ENCODE measurements at places on chromosomes 2 and 18.

- no peak for DNase-seq
Observed at GRCh38 chr2:230899287-230899686, 25.8 kb downstream of the GPR55 start.

GRCh38 chr2:181176540-181176939, 196.1 kb downstream of the UBE2E3 start:
- DNase-seq = no peak

DNA sequence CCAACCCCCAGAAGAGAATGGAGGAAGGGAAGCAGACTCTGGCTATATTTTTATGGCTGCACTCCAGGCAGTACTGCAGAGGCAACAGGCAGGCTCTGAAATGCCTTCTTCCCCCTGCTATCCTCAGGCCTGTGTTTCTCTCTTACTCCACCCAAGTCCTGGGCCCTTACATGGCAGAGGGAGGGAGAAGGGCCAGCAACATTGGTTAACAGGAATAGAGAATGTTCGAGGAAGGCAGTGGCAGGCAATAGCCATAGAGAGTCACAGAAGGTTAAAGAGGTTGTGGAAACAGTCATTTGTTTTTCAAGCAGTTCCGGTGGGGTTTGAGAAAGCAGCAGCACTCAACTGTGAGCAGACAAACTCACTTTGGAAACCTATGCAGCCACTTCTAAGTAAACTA, 15.1 kb upstream of the DARS1 start:
- DNase-seq = no peak

- DNase-seq = no peak
Observed at GRCh38 chr2:160993654-160994061, 166.6 kb upstream of the TANK start.

DNA sequence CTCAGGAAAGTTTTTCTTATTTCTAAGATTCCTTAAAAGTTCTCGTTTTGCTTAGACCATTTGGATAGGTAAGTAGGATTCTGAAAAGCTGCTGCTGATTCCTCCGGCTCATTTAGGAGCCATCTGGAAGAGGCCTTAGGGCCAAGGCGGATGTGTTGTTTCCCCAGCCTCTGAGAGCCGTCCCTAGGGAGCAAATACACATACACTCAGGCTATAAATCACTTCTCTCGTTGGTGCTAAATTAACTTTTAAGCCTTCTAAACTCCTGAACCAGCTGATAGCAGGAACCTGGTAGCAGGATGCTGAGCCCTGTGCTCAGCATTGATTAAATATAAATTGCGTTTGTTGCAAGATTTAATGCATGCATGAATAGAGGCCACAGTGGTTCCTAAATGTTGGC, 109.8 kb downstream of the ADCYAP1 start:
- DNase-seq = no peak

DNA sequence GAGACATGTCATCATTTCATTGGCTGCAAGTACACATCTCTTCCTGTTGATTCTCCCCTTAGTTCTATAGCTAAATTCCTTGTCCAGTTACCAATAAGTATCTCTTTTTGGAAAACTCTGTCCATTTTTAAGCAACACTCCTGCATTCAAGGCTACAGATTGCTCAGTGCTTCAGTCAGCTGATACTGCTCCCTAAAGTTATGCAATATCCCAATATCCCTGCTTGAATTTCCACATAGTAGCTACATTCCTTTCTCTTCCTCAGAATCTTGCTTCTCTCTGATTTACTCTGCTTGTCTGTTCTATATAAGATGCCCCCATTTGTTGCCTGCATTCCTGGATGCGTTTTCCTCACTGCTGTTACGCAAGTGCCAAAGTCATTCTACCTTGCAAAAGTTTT, 109.8 kb downstream of the PARD3B start:
- DNase-seq = no peak

GRCh38 chr2:208565690-208566416, 159.3 kb downstream of the PTH2R start:
- DNase-seq = no peak

- DNase-seq = peak; percentile 83
Observed at GRCh38 chr2:226478109-226478809, 321.4 kb downstream of the IRS1 start.

GRCh38 chr18:72261590-72261989, 282.6 kb downstream of the CBLN2 start:
- no peak for DNase-seq

DNA sequence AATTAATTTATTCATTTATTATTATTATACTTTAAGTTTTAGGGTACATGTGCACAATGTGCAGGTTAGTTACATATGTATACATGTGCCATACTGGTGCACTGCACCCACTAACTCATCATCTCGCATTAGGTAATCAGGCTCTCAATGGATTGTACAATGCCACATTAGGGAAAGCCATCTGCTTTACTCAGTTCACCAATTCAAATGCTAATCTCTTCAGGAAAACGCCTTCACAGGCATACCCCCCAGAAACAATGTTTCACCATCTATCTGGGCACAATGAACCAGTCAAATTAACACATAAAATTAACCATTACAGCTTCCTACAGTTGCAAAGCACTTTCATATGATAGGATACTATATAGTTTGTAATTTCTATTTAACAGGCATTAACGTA, 84.8 kb upstream of the DNAJC10 start:
- DNase-seq = no peak

DNA sequence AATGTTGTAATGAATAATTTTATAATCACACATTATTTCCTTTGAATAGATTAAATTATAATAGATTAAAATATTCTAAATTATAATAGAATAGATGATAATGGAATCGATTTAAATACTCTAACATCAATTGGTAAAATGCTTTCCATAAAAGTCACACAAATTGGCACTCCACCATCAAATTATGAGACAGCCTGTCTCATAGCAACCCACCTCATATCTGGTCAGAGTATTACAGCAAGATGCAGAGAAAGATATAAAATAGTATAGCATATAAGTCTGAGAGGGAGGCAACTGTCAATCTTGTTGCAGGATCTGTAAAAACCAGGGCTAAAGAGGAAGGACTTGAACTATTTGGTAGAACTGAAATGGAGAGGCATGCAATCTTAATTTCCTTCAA, 98.4 kb upstream of the NCKAP5 start:
- no peak for DNase-seq

DNA sequence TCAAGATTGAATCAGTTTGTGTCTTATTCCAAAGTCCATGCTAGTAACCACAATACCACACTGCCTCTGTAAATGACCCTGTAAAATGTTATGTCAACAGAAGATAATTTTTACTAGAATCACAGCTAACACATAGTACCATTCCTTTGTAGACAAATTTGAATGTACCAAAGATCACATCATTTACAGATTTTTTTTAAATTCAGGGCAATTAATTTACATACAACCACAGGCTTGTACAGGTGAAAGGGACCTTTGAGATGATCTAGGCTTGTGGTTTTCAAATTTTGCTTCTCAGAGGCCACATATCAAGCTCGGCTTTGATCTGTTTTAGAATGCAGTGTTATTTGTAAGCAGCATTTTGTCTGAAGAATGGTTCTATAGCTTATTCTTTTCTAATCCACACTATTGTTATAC, 63.8 kb upstream of the PPM1B start:
- no peak for DNase-seq

- no peak for DNase-seq
Observed at GRCh38 chr2:10446631-10447030, 1.5 kb downstream of the ODC1 start.

- no peak for DNase-seq
Observed at GRCh38 chr2:14433946-14434495, 198.5 kb upstream of the LRATD1 start.

DNA sequence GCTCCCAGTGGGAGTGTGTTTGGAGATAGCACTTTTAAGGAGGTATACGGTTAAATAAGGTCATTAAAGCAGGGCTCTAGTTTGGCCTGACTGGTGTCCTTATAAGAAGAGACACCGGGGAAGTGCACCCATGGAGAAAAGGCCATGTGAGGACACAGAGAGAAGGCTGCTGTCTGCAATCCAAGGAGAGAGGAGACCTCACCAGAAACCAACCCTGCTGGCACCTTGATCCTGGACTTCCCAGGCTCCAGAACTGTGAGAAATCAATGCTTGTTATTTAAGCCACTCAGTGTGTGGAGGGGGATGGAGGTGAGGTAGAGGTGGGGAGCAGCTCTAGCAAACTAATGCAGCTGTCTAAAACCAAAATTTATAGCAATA, 62.0 kb downstream of the RPL31 start:
- DNase-seq = no peak

GRCh38 chr18:51390702-51391101, 193.2 kb upstream of the MEX3C start:
- no peak for DNase-seq

DNA sequence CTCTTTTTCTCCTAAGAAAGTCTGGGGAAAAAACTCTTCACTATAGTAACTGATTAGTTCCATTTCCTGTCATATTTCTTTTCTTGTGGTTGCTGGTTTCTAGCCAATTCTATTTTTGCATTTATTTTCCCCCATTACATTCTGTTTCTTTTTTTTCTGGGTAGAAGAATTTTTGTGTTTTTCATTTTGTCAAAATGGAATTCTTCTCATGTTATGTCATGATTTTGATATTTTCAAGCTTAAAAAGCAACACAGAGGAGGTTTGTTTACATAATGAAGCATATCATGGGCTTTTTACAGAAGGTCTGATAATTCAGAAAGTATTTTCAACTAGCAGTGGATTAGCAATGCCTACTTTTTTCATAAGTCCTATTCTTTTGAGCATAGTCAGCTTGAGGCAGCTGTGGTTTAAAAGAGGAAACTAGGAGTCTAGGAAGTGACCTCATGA, 102.0 kb downstream of the MAP2 start:
- DNase-seq = peak; percentile 90

DNA sequence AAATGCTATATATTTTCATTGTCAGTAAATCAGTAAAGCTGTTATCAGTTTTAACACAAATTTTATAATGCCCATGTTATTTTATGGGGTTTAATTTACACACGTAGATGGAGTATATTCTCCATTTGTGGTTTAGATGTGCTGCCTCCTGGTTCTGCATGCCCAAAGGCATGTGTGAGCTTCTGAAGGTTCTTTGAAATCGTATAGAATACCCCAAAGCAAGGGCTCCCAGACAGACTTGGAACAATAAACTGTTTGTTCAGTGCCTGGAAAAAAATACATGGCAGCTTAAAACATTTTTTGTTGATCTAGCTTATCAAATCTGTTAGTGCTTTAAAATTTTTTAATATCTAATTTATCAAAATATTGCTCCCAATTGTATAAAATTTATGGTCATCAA, 150.4 kb downstream of the GPD2 start:
- DNase-seq = no peak

DNA sequence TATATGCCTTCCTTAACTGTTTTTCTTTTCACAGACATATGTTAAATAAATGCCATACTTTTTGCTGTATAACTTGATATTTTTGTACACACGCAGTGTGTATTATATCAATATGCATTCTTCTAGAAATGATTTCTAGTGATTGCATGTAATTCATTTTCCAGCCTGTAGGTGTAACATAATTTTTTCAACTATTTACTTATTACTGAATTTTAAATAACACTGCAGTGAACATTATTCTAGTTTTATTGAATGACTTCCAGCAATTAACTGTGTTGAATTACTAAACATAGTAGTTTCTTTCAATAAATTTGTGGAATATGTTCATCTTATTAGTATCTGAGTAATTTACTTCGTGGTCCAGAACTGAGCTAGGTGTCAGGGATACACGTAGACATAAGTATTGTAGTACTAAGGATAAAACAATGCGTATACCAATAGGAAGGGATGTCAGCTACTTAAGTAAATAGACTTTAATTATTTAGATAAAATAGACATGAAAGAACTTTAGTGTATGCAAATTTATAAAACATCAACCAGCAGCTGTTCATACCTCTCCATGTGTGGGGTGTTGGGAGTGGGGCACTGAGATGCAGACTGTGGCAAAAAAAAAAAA, 28.0 kb downstream of the TANC1 start:
- DNase-seq = no peak

DNA sequence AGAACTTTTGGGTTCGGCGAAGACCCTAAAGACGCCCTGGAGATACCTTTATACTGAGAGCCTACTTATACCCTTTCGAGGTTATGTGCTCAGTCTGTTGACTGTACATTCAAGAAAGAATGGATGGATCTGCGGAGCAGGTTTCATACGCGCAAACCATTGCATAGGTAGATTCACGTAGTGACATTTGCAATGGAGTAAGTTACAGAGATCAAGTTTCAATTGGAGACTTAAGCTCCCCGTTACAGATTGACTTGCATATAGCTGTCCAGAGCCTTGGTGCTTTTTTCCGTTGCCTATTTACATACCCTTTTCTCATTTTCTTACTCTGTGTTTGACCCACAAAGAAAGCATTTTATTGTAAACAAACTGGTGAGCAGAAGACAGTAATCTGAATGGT, 923 bp downstream of the PSMD1 start:
- DNase-seq = no peak

- DNase-seq = no peak
Observed at GRCh38 chr2:169080250-169081069, 11.1 kb downstream of the DHRS9 start.

DNA sequence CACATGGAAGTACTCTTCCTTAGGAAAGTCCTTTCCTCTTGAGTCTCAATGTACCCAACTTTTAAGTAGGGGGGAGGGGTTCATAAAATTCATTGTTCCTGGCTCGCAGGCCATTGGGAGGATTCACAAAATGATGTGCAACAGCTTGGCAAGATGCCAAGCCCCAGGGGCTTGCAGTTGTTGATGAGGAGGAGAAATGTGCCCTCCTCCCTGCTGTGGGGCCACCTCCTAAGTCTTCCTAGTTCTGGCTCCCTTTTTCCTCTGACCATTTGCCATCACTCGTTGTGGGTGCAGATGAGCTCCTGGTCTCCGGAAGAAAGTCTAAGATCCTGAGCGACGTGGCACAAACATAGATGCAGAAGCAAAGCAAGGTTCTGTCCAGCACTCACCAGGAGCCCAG, 435.4 kb downstream of the EIPR1 start:
- DNase-seq = no peak

- DNase-seq = no peak
Observed at GRCh38 chr2:4486971-4487370, 783.6 kb downstream of the DCDC2C start.

- DNase-seq = no peak
Observed at GRCh38 chr2:9164112-9164608, 42.5 kb upstream of the ASAP2 start.

Data from astrocyte of the cerebellum (primary cell).